ENCODE measurements at places on chromosomes 12 and 14.

DNA sequence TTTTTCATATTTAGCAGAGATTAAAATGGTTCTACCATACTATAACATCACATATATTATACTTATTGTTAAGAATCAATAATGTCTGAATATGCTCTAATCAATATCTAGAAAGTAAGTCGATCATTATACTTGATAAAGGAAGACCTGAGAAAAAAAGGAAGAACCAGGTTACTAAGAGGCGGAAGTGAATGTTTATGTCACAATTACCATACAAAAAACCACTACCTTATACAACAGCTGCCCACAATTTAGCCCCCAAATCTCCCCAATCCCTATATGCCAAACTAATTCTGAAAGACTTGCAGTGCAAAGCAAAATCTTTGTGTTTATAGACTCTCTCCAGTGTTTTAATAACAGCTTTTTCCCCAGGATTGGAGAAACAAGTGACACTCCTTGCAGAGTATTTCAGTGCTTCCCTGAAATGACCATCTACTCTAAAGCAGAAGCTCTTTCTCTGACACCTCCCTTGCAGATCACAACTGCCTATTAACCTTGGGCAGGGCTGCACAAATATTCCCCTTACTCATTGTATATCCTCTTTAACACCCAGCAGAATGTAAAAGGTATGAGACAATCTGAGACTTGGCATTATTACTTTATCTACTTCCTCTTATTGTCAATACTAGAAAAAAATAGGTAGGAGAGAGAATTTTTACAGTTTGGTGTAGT lies 12.7 kb upstream of the SLC2A3 start:
- DNase-seq = no peak

GRCh38 chr14:76877871-76878270 lies 51.7 kb downstream of the LRRC74A start:
- DNase-seq = no peak

DNA sequence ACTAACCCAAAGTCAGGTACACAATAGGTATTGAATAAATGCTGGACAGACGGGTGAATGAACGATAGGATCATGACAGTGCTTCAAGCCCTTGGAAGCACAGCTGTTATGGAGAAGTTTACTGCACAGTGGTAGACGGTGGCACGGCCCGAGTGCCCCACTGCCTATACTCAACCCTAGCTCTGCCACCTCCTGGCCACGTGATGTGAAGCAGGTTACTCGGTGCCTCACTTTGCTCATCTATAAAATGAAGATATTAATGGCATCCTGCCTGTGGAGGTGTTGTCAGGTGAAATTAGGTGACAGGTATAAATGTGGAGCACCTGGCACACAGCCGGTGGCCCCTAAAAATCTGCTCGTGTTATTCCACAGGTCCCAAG lies 5.8 kb downstream of the ASB2 start:
- peak; percentile 56 for DNase-seq

DNA sequence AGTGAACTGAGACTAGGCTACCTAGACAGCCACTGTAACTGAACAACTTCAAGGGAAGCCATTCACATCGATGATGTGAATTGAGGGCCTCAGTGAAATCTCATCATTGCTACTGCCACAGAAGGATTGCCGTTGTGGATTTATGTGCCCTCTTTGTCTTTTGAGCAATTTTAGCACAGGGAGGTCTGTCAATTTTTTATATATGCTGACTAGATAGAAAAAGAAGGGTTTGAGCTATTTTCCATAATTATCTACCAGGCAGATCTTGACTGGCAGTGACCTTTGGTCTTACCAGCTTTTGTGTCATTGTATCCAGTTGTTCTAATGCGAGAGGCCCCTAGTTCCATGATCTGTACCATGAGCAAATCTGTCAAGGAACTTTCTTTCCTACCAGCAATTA lies 179.4 kb downstream of the ERC1 start:
- DNase-seq = no peak

GRCh38 chr14:65070471-65070976 lies 31.8 kb downstream of the MAX start:
- no peak for DNase-seq

DNA sequence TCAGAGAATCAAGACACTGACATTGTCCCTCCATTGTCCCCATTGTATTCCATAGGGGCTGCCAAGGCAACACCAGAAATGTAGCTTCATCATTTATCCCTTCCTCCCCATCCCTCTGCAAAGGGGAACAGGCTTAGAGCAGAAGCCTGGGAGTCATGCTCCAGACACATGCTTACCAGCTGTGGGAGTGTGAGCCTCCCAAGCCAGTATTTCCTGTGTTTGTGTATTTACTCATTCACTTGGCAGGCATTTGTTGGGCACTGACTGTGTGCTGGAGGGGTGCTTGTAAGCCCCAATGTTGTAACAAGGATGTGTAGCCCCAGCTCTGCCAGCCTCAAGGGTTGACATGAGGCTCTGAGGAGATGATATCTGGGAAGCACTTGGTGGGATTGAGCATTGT lies 46.0 kb upstream of the TCL1A start:
- DNase-seq = no peak

- no peak for DNase-seq
These were observed 212.1 kb upstream of the FKBP4 start for GRCh38 chr12:2582631-2583030.

GRCh38 chr12:92357584-92358261 lies 212.1 kb upstream of the BTG1 start:
- DNase-seq = no peak

DNA sequence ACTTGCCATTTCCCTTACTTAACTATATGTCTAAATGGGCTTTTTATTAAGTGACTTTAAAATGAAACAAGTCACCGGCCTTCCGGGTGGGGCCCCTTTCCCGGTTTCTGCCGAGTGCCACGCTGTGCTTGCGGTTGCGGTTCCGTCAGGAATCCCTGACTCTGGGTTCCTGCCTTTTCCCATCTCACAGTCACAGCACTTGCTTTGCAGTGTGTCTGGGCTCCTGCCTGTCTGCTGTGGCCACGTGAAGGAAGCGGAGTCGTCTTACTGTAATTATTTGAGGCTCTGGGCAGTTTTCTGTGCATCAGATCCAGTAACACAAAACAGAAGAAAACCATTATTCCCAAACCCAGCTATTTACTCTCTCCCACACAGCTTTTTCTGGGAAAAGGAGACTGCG lies 44.0 kb upstream of the FRMD6 start:
- DNase-seq = no peak

- no peak for DNase-seq
These were observed 16.3 kb downstream of the CAPZA3 start for GRCh38 chr12:18754124-18754707.

- peak; percentile 33 for DNase-seq
These were observed at the start of gene ARID2 for GRCh38 chr12:45729233-45730083. Gene ARID2 (plus strand): TSS chr12:45729706. CDS start chr12:45729837, 131 bp downstream.

GRCh38 chr14:53247596-53248370 lies 94.7 kb upstream of the DDHD1 start:
- no peak for DNase-seq

- DNase-seq = no peak
These were observed 5.4 kb upstream of the CCDC177 start for GRCh38 chr14:69580009-69580577.

DNA sequence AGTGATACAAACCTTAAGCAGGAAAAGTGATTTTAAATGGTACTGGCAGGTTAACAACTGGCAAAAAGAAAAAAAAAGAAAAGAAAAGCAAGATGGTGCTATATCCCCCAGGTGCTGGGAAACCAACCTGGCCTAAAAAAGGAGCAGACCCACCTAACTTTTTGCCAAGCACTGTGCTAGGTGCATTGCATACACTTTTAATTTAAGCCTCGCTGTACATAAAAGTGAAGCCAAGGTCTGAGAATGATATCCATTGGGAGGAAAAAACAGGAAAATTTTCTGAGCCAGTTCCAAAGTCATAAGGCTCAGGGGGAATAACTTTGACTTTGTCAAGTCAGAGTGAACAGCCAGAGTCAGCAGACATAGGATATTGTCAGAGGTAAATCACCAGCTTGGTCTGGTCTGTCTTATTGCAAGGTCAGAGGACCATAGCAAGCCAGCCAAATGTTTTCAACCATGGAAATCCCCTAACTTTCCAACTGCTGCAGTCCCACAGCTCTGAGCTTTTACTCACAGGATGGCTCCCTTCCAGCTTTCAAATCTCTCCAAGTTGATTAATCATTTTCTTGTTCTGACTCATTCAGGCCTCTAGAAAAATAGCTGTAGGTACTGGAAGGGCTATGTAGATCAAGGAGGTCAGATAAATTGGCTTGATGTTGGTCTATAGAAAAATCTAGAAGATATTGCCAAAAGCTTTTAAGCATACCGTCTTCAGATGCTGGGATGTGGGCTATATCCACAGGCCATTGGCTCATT lies 412.9 kb downstream of the RAD51B start:
- DNase-seq = no peak

GRCh38 chr12:101671157-101671791 lies 26.2 kb upstream of the CHPT1 start:
- DNase-seq = no peak

- no peak for DNase-seq
These were observed 31.2 kb downstream of the TAS2R7 start for GRCh38 chr12:10771132-10771733.

- DNase-seq = no peak
These were observed 19.3 kb upstream of the CLEC2D start for GRCh38 chr12:9650151-9650576.

DNA sequence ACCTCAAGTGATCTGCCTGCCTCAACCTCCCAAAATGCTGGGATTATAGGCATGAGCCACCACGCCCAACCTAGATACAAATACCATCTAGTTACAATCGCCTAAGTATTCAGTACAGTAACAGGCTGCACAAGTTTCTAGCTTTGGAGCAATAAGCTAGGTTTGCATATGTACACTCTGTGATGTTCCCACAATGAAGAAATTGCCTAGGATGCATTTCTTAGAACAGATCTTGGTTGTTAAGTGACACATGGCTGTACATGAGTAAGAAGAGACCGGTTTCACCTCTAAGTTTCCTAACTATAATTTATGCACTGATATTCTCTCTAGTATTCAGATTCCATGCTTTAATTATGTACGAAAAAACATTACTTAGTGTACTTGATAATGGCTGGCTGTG lies 5.4 kb upstream of the TUBA1C start:
- DNase-seq = no peak

DNA sequence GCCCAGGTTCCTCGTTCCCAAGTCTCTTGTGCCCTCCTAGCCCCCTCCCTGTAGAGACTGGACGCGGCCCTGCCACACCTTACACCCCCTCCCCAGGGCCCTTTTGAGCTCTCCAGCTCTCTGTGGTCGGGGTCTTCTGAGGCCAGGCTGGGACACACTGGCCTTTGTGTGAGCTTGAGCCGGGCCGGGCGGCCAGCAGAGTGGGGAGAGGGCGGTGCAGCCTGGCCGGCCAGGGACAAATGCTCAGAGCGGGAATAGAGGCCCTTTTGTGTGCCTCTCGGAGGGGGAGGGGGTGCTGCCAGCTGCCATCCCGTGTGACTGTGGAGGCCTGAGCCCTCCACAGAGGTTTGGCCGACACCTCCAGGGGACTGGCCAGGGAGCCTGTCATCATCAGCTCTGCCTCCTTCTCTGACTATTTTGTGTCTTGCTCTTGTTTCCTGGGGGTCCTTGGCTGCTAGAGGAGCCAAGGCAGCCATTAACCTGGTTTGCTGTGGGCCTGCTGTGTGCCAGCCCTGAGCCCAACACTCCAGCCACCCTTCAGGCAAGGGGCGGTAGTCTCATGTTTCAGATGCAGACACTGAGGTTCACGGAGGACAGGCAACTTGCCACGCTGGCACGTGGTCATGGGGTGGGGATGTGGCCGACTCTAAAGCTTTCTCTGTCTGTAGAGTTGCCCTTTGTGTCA lies 13.6 kb downstream of the FAM222A start:
- no peak for DNase-seq

DNA sequence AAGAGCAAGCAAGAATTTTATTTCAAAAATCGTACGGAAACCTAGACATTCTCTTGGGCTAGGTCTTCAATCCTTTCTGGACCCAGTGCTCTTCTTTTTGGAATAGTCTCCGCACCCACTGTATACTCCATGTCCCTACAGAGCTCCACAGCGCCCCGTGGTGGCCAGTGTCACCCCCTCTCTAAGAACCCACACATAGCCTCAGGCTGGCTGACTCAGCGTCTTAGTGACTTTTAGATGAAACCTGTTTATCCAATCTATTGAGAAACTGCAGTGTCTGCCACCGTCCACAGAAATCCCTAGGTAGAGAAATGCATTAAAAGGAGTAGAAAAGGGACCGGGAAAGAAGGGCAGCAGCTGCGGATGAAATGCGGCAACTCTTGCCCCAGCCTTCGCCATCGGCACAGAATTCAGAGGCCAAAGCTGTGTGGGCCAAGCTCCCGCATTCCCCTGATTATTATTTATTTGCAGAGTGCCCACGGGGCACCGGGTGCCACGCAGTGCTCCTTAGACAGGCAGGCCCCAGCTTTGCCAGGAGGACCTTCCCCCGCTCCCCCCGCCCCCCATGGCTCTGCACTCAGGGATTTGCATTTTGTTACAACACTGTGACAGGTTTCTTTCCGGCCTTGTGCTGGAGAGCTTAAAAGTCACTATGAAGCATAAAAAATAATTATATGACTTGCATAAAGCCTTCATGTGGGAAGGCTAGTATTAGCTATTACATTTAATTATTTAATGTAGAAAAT lies 170.1 kb upstream of the FKBP4 start:
- DNase-seq = no peak

GRCh38 chr14:61839507-61839906 lies 77.3 kb downstream of the SNAPC1 start:
- DNase-seq = no peak

DNA sequence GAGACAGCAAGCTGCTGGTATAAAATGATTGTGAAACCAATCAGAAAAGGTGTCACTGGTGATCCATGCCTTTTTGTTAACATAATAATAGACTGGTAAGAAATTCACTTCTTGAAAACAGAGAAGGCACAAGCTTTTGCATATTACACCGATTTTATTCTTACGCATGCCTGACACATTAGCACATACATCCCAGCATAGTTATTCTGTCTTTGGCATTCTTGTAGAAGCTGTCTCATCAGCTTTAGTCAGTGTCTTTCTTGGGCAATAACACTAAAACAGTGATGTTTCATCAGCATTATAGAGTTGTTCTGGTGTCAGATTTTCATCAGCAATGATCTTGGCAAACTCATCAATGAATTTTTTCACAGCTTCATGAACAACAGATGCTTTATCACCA lies 283.4 kb upstream of the TMTC1 start:
- DNase-seq = no peak

Data from activated T-helper 1 cell treated with anti-CD3 and anti-CD28 coated beads, Interleukin-2, amount 50 U/mL, for 16 hours (primary cell).